ENCODE measurements at places on chromosomes 6 and 20.

- DNase-seq = no peak
These were observed 4.1 kb upstream of the TAF4 start for GRCh38 chr20:62069741-62070216.

GRCh38 chr6:82869493-82869892, 196.1 kb downstream of the UBE3D start:
- no peak for DNase-seq

GRCh38 chr6:111838749-111839484, 34.3 kb downstream of the FYN start:
- no peak for DNase-seq

DNA sequence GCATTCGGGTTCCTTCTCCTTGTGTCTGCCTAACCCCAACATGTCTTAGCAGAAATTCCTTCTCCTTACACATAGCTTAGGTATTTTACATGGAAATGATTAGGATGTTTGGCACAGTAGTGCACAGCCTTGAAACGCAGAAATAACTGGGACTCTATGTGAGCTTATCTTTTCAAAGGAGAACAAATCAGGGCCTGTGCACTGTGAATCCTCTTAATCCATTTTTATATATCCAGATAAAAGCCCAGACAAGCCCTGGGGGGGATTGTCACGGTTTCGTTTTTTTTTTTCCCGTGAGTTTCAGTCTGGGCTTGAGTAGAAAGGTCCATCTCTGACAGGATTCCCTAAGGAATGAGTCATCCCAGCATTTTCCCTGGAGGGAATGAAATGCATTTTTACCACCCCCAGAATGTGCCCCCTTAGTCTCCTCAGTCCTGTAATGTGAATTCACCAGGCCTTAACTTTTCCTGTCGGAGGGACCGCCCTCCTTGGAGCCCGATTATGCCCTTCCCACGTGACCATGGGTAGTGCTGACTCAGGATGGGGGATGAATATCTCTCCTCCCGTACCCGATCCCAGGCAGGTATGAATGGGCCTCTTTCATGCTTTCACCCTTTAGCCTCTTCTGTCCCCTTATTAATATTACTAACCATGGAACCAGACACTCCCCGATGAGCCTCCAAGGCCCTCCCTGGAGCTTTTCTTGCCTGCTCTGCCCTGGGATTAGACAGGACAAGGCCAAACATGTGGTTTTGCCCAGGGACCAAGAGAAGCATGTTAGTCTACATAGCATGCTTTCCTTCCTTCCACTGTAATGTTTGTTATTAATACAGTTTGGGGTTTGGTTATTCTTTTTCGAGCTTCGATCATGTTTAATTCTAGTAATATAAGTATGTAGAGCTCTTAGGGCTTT, 23.9 kb upstream of the NAA20 start:
- DNase-seq = peak; percentile 95

DNA sequence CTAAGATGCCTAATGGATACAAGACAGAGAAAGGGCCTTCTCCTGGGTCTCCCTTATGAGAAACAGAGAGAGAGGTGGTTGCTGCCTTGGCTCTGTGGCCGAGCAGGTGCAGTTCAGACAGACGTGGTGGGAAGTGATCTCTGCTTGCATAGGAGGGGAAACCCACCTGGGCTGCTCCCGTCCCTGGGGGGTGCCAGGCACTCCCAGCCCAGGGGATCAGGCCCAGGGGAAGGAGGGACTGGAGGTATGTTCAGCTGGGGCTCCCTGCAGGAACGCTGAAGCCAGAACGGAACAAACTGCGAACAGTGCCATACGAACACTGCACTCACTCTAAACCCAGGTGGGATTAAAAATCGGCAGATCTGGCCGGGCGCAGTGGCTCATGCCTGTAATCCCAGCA, 35.7 kb upstream of the OVOL2 start:
- no peak for DNase-seq

GRCh38 chr20:634148-634925, 18.7 kb downstream of the SRXN1 start:
- no peak for DNase-seq

DNA sequence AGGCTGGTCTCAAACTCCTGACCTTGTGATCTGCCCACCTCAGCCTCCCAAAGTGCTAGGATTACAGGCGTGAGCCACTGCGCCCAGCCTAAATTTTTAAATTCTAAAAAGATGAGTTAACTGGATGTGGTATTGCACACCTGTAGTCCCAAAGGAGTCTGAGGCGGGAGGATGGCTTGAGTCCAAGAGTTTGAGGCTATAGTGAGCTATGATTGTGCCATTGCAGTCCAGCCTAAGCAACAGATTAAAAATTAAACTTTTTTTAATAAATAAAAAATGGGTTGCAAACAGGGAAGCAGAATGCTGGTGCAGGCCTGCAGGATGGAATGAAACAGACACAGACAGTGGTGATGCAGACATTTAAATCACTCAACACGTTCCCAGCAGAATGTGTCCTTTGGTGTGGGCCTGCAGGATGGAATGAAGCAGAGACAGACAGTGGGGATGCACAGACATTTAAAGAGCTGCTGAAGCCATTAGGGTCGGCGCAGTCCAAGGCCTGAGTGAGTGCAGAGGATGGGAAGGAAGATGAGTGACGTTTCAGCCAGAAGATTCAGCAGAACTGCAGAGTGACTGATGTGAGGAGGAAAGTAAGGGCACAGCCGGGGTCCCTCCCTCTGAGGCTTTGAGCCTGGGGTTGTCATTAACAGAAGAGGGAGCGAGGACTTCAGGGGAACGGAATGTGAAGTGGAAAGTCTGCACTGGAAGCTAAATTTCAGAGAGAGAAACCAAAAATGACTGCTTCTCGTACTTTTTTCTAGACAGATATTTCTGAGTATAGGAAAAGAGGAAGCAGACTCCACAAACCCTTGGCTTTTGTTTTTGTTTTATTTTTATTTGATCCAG, 117.5 kb downstream of the RIN2 start:
- no peak for DNase-seq

- DNase-seq = no peak
These were observed 933.9 kb downstream of the EPHA7 start for GRCh38 chr6:92485487-92485886.

DNA sequence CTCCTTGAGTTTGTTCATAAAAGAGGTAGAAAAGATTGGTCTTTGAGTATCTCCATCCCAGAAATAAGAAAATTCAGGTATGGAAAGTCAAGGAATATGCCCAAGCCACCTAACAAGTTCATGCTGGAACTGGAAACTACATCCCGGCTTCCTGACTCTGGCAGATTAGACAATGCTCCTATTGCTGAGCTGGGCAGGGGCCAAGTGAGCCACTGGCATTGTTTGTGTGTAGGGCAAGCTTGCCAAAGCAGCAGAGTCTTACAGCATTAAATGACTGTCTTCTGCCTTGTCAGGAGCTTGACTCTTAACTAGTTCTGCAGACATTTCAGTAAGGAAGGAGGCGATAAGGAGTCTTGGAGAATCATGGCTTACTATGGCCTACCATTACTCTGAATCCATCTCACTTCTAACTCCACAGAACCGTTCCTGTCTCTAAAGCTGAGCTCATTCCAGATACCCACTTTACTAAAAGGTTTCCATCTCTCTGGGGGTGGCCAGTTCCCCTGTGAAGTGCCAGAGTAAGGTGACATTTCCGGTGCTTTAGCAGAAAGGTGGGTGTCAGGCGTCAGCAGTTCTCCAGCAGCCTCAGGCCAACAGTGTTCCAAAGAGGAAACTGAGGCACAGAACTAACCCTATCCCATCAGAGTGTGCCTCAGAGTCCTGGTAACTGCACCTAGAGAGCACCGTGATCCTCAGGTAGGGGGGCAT, 30.1 kb downstream of the PRDM1 start:
- DNase-seq = peak; percentile 80

DNA sequence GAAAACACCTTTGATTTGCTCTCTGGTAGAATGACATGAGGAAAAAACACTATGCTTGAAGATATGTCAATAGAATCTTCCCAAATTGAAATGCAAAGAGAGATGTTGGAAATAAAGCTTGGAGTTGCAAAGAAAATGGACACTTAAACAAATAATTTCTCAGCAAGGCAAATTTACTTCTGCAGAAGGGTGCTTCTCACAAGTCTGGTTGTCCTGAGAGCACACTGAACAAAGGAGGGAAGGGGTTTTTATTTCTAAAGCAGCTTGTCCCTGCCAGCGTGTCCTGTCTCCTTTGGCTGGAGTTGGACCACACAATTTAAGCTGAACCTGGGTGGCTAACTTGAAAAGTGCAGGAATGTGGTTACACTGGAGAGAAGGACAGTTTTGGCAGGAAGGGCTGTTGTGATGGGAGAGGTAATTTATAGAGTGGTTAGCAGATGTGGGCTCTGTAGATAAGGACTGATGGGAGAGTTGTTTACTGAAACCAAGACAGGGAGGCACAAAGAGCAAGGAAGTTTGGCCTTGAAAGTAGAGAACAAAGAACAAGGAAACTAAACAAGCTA, 454.6 kb upstream of the EYS start:
- DNase-seq = no peak

DNA sequence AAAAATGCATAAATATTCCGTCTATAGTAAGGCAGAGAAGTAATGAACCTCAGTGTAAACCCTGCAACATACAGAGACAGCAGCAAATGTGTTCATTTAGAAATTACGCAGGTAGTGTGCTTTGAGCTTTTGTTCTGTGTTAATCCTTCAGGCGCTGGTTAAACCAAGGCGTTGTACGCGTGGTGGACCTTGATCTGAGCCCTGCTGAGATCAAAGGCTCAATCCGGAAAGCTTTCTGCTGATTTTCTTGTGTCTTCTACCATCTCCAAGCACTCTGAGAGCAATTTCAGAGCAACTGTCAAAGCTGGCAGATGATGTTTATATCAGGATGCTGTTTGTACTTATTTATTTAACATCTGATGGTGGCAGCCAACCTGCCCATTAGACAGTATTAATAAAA, 382.8 kb downstream of the CDH26 start:
- DNase-seq = no peak

DNA sequence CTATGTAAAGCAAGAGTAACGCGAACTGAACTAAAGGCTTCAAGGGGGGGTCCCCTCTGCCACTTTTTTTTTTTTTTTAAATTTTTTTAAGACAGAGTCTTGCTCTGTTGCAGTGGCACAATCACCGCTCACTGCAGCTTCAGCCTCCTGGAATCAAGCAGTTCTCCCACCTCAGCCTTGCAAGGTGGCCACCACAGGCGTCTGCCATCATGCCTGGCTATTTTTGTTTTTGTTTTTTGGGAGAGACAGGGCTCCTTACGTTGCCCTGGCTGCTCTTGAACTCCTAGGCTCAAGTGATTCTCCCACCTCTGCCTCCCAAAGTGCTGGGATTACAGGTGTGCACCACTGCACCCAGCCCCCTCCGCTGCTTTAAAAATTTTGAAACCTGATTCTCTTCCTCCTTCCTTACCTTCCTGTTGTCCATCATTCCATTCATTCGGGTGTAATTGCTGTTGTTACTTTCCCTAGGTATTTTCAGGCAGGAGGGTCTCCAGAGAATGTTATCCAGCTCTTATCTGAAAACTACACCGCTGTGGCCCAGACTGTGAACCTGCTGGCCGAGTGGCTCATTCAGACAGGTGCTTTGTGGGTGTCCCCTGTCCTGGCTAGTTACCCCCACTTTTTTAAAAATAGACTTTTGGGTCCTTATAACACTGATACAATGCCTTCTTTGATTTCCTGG, 5.4 kb downstream of the NELFCD start:
- DNase-seq = no peak

DNA sequence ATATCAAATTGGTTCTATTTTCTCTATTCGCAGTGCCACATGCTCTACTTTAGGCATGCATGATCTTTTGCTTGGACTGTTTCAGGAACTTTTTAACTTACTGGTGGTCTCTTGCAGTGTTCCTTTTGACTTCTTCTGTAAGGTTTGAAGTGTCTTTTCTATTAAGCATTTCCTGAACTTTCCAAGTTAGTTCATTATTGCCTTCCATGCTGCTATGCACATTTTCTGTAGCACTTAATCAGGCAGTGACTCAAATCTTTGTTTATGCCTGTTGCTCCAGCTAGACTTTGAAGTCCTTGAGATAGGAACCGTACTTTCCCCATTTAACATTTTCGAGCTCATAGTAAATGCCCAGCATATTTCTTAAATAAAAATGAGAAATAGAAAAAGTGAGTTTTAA, 52.2 kb downstream of the FAM83B start:
- DNase-seq = no peak

- peak; percentile 1 for DNase-seq
These were observed 2.2 kb downstream of the UBR2 start for GRCh38 chr6:42565823-42566613.

DNA sequence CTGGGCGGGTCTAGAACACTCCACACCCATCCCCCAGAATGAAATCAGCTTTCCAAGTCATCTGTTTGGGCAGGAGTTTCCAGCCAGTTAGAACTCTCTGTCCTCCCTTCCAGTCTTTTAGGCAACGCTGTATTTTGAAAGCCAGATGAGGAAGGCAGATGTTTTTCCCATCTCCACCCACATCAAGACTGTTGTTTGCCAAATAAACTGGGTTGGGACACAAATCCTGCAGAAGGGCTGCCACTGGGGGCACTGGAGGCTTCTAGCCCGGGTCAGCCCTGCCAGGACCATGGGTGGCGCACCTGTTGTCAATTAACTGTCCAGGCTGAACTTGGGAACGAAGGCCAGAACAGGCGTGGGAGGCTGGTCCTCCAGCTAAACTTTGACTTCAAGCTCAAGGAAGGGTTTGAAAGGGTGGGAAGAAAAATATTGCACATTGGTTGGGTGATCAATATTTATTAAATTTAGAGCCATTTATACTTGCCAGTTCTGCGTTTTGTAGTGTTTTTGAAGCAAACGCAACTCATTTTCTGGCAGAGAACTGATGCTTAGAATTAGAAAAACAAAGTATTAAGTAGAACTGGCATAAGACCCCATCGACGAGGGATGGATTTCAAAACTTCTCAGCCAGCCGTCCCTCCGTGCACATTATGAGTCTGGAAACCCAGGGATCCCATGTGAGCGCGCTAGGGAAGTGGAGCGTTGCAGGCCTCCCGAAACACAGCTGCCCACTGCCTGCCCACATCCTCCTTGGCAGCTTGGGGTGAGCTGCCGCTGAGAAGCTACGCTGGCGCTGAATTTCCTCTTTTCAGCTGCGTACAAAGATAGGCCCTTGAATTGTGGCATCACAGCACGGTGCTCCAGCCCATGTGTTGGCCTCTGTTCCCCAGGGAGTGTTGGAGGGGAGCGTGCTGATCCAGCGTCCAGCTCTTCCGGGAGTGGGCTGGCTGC, 297.4 kb downstream of the QKI start:
- no peak for DNase-seq

DNA sequence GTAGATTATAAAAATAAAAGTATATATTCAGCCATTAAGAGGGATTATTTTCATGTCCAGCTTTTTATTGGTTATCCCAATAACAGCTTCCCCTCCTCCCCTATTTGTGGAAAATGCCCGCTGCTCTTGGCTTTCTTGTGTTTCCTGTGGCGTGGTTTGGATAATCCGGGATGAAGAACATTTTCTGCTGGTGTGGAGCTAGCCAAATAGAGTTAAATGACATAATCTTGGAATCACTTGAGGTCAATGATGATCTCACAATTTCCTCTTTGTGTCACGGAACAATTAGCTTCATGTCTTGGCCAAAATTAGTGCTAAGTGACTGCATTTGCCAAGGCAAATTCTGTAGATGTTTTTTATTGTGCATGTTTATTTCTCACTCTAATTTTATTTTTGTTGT, 394.0 kb downstream of the LAMA2 start:
- DNase-seq = no peak

Data from mammary epithelial cell (primary cell).